ACHN (cell line): ENCODE measurements at places on chromosomes 7 and 10.

- DNase-seq: no peak
These were observed 61.7 kb upstream of the NPTX2 start for GRCh38 chr7:98555403-98555802.

- no peak for DNase-seq
These were observed 76.0 kb upstream of the LEP start for GRCh38 chr7:128164955-128165670.

DNA sequence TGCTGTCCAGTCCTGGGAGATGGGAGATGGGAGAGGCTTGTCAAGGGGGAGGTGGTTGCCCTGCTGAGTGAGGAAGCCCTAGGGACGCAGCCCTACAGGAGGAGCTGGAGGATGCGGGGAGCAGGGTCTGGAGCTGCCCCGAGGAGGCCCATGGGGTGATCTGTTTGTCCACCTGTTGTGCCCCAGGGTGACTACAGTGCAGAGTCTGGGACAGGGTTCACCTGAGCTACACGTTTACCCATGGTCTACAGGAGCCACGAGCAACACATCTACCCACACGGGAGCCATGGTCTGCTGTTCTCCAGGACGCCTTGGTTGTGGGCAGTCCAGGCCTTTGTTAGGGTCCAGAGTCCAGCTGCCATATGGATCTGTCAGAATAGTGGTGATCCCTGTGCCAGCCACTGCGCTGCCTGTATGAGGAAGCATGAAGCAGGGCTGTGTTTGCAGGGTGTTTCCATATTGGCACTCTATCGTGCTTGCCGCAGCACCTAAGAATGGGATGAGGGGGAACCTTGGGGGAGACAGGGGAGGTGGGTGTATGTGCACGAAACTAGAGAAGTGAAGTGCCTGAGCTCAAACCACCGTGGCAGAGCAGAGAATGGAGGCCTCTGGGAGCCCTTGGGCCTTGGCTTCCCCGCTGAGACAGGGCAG lies 23.7 kb downstream of the ZNF775 start:
- no peak for DNase-seq

DNA sequence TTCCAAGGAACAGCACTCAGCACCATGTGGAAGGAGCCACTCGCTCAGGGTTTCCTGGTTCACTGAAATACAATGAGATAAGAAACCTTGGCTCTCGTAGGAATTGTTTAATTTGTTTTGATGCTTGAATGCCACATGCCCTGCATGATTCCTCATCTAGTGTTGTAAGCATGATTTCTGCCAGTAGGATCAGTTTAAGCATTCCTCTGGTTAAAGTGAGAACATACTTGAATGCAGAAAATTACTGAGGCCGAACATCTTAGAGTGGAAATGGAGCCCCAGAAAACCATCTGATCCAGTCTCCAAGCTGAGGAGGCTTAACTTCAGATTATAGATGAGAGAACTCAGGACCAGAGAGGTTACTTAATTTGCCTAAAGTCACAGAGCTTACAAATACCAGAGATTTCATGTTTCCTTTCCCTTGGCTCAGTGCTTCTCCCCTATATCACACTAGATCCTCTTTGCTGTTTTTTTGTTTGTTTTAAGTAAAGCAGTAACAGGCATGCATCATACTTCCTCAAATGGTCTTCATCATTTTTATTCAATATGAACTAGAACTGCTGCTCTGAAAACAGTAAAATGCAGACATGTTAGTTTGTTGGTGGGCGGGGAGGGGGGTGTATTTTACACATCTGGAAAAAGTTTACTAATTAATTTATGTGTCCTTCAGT lies 125.1 kb downstream of the ADAM12 start:
- no peak for DNase-seq

GRCh38 chr10:14822879-14823755 lies 14.7 kb downstream of the CDNF start:
- DNase-seq: peak; percentile 56

- peak; percentile 33 for DNase-seq
These were observed 1.5 kb downstream of the MKLN1 start for GRCh38 chr7:131329176-131329570.

DNA sequence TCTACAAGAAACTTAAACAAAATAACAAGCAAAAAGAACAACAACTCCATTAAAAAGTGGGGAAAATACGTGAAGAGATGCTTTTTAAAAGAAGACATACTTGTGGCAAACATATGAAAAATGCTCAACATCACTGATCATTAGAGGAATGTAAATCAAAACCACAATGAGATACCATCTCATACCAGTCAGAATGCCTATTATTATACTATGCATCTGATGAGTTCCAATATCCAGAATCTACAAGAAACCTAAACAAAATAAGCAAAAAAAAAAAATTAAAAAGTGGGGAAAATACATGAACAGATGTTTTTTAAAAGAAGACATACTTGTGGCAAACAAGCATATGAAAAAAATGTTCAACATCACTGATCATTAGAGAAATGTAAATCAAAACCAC lies 29.6 kb upstream of the AKR1C3 start:
- no peak for DNase-seq

GRCh38 chr7:92749327-92749755 lies 87.0 kb downstream of the CDK6 start:
- DNase-seq: no peak

DNA sequence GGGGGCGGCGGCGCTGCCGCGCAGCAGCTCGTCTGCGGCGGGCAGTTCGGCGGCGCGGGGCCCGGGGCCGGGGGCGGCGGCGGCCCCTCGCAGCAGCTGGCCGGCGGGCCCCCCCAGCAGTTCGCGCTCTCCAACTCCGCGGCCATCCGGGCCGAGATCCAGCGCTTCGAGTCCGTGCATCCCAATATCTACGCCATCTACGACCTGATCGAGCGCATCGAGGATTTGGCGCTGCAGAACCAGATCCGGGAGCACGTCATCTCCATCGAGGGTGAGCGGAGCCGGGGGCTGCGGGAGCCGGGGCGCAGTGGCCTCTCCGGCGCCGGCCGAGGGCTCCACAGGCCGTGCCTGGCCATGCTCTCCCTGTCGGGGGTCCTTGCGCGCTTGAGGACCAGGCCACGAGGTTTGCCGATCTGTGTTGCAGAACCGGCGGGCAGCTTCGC lies 548 bp downstream of the AGAP3 start:
- DNase-seq: peak; percentile 63

DNA sequence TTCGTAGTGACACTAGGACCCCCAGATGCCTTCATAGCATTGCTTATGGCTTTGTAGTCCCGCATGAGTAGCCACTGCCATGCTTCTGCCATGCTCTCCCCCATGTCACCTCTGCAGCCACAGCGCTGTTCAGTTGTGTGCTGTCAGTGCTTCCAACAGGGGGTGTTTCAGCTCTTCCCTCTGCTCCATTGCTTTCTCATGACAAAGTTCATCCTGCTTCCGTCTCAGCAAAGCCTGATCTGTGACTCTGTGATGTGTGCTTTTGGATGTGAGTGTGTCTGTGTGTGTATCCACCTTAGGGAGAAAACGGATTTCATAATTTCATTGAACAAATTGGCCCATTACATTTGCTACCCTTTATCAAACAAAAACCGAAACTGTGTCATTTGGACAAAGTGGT lies 134.9 kb upstream of the SAMD8 start:
- no peak for DNase-seq

DNA sequence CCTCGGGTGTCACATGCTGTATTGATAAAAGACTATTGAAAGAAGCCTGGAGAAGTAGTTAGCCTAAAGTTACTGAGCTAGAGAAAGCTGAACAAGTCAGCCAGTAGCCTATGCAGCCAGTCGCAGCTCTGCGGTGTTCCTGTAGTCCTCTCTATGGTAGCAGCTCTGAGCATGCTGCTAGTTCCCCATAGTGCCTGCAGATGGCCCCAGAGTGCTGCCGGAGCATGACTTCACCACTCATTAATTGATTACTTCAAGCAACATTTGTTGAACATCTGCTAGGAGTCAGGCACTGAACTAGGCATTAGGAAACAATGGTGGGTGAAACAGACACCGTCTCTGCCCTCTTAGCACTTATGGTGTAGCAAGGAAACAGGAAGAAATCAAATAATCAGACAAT lies 422.7 kb downstream of the SORCS3 start:
- peak; percentile 50 for DNase-seq

DNA sequence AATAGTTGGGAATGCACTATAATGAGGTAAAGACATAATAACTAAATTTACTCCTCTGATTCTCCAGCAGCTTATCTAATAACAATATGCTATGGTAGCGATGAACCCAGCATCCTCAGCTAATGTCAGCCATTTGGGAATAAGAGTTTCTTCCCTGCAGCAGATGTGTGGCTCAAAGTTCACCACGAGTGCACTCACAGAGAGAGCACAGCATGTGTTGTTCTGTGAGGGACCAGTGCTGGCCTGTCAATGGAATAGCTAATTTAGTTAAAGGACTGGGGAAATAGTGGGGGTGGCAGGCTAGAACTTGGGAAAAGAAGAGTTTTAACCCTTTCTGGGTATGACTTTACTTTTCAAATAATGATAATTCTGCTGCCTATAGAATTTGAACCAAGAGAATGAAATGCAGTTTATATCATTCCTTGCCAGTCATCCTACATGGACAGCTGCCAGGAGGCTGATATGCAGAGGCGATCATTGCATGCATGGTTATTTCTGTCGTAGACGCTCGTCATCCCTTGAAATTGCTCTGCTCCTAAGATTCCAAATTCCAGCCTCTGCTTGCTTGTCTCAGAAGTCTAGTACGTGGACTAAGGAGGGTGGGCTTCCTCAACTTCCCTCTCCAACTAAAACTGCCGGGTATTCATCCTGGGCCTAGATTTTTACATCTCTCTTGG lies 355.6 kb downstream of the RNLS start:
- no peak for DNase-seq
